ENCODE measurements at places on chromosomes 12 and 14. TPM values are rescaled to one million over a fixed set of nuclear protein-coding genes. Genes with fewer than 3 reads are reported as not detected.
A peak's percentile ranks its signal among the peaks of the same experiment; 100 is the strongest.

Gene KITLG
- not detected for total RNA-seq

Gene ACOT6
- total RNA-seq: not detected

Gene APOLD1
- total RNA-seq: 5.7 TPM

Gene PTPRB
- not detected for total RNA-seq

Gene GCN1
- total RNA-seq: 137 TPM

Gene EPYC
- total RNA-seq: not detected

Gene ATP23
- total RNA-seq: 15.8 TPM

Gene KLHDC1
- 0.98 TPM for total RNA-seq

Gene NXPH4
- total RNA-seq: 0.45 TPM

Gene KCNJ8
- total RNA-seq: not detected

Gene HOXC11
- not detected for total RNA-seq

Gene GPATCH2L
- 54.0 TPM for total RNA-seq

Gene TAS2R13
- total RNA-seq: 0.36 TPM

- DNase-seq: no peak
These were observed 113.0 kb upstream of the NTF3 start for GRCh38 chr12:5318874-5319273.

GRCh38 chr14:72528863-72529175, 365.1 kb downstream of the DPF3 start:
- no peak for DNase-seq

GRCh38 chr14:77691259-77691658, 16.6 kb downstream of the ALKBH1 start:
- no peak for DNase-seq

- no peak for DNase-seq
These were observed 21.9 kb downstream of the ZNF891 start for GRCh38 chr12:133108150-133108549.

GRCh38 chr12:18158774-18159557, 69.0 kb upstream of the RERGL start:
- DNase-seq: peak; percentile 40

DNA sequence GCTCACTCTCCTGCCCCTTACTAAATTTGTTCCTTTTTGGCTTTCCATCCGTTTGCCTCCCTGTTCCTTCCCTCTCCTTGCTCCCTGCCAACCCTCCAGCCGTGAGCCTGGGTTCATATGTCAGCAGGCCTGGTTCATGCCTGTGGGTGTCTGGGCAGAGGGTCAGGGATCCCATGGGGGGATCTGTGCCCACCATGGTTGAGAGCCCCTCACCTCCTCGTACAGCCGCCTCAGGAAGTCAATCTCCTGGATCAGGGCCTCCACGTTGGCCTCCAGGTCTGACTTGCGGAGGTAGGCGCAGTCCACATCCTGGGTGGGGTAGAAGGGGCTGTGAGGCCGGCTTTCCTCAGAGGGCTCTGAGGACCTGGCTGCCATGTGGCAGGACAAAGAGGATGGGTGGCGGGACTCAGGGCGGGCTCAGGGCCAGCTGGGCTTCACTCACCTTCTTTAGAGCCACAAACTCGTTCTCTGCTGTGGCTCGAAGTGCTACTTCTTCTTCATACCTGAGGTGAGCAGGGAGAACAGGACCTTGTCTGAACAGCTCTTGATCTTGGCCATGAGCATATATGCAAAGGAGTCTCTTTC, 3.6 kb downstream of the KRT83 start:
- no peak for DNase-seq

DNA sequence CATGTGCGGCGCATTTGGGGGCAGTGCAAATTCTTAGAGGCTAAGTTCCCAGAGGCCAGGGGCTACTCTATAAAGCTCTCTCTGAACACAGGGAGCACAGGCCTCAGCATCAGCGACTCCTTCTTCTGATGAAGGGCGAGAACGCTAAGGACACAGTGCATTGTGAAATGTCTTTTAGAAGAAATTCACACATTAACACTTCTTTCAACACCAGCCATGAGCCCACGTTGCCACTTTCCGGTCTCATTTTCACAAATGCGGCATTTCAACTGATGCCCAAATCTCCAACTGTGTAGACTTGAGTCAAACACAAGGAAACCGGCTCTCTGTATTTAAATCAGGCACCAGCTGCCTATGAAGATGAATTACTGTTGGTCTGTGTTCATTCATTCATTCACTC, 162.0 kb downstream of the FOXN3 start:
- no peak for DNase-seq

DNA sequence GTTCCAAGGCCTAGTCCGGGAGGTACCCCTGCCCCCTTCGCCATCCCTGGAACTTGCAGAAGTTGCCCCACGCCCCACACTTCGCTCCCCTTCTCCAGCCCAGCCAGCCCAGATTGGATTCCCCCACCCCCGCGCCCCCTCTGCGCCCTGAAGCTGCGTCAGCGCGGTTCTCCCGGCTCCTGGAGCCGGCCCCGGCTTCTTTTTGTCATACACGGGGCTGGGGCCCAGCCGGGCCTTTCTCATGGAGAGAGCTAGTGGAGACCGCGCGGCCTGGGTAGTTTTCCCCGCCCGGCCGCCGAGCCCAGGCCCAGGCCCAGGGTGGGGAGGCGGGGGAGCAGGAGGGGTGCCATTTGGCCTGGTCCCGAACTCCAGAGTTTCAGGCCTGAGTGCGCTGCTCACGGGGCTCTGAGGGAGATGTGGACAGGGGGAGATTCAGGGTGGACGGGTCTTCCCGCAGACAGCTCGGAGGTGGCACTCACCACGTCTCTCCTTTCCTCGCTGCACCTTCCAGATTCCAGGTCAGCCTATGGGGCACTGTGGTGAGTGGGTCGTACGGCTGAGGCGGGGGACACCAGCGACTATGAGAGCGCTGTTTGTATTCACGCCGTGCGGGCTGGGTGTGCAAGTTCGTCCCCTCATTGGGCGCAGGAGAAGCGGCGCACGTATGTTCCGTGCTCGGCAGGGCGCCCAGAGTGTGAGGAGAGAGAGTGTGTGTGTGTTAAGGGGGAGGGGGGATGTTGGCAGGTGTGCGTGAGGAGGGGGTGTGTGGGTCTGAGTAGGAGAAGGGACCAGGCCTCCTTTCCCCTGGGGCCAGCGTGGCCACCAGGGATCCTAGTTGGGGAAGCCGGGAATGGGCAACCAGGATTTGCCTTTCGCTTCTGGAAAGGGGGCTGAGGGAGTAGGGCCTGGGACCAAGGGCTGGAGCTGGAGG, 785 bp upstream of the LHX5 start:
- DNase-seq: no peak

- DNase-seq: no peak
These were observed 53.3 kb upstream of the CISTR start for GRCh38 chr12:53805067-53805466.

- DNase-seq: no peak
These were observed 11.8 kb upstream of the SP7 start for GRCh38 chr12:53347905-53348304.

- peak; percentile 24 for DNase-seq
These were observed 106.1 kb downstream of the PRICKLE1 start for GRCh38 chr12:42483521-42483790.

- DNase-seq: no peak
These were observed 205.2 kb upstream of the TMEM260 start for GRCh38 chr14:56374421-56374820.

GRCh38 chr12:50988051-50988450, 35.7 kb downstream of the HIGD1C start:
- no peak for DNase-seq

GRCh38 chr14:101965770-101966722, 1.7 kb downstream of the DYNC1H1 start:
- no peak for DNase-seq

DNA sequence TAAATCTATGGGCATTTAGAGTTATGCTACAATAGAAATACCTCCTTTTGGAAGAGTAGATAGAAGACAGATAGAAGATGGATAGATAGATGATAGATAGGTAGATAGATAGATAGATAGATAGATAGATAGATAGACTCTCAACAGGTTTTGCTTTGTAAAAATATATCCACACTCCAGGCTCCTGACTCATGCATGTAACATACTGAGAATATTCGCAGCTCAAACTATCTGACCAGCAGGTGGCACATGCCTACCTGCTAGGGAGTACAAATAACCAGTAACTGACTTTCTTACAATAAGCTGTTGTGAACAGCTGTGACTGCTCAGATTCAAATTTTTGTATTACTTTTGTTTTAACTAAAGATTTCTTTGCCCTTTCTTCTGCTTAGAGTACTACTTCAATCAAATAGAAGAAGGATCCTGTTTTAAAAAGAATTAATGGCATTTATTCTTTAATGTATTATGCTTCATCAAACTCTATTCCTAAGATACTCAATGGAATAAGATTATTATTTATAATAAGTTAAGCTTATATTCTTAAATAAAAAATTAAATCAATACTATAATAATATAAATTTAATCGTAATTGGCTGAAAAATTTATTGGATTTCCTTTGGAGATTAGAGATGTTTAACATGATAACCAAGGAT, 15.8 kb upstream of the CPNE8 start:
- DNase-seq: peak; percentile 55

- DNase-seq: no peak
These were observed 3.4 kb downstream of the RTL1 start for GRCh38 chr14:100899884-100900771.

- DNase-seq: no peak
These were observed 166.4 kb downstream of the TTC8 start for GRCh38 chr14:88990856-88991255.

- DNase-seq: no peak
These were observed 767 bp upstream of the CCNT1 start for GRCh38 chr12:48717252-48717695.

DNA sequence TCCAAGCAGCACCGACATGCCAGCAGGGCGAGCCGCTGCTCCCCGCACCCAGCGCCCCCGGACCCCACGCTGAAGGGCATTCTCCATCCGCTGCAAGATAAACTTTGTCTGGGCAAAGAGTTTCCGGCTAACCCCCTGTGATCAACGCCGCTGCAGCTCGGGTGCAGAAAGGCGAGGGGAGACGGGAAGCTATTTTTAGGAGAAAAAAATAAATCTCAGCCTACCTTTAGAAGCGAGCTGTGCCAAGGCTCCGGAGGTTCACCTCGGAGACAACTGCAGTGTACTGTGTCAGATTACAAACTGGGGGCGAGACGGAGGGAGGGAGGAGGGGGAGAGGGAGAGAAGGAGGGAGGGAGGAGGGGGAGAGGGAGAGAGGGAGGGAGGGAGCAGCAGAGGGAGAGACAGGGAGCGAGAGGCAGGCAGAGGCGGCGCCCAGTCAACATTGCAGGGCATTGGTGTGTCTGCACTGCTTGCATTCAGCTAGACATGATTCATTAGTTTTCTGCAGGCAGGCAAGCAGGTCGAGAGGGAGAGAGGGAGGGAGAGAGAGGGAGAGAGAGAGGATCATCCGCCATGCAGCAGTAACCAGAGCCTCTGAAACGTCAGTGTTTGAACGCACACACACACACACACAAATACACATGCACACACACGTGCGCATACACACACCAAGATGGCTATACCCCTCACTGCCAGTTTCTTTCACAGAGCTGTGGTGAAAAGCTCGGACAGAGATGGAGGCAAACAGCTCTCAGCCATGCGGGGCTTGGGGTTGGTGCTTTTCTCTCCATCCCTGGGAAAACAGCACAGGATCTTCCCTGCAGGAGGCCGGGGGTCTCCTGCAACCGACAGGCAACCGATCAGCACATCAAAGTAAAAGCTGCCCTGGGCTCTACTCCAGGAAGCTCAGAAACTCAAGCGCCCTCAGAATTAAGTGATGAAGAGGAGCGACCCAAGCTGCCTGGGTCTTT, at the start of gene RIMBP2:
TSS of gene RIMBP2 (minus strand) at position 302 of the 971 bp plus-strand sequence. CDS start 237,286 bp downstream, outside the sequence.
- DNase-seq: no peak

- DNase-seq: no peak
These were observed 62.9 kb upstream of the VSX2 start for GRCh38 chr14:74176400-74176793.

- DNase-seq: peak; percentile 62
These were observed 596 bp downstream of the DLST start for GRCh38 chr14:74882103-74882920.

GRCh38 chr12:26250801-26251200, 55.4 kb downstream of the SSPN start:
- no peak for DNase-seq

GRCh38 chr12:104964167-104964855, 6.2 kb upstream of the SLC41A2 start:
- DNase-seq: no peak

GRCh38 chr12:103944964-103945363, 14.8 kb downstream of the HSP90B1 start:
- DNase-seq: no peak

DNA sequence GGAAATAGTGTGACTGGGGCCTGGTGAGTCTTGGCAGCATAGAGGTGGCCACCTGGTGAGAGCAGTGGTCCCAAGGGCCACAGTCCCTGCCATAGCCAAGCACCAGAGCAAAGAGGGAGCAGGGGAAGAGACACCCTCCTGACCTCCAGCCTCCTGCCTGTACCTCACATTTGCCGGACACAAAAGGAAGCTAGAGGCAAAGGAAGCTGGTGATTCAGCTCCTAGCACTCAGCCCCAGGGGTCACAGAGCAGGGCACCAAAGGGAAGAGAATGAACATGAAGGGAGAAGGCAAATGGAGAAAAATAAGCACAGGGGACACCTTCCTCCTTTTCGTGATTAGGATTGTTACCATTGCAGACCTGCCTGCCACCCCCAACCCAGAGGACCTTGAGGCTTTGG, 216.8 kb downstream of the ZFP36L1 start:
- no peak for DNase-seq

GRCh38 chr12:61502179-61502578, 758.0 kb upstream of the USP15 start:
- no peak for DNase-seq

DNA sequence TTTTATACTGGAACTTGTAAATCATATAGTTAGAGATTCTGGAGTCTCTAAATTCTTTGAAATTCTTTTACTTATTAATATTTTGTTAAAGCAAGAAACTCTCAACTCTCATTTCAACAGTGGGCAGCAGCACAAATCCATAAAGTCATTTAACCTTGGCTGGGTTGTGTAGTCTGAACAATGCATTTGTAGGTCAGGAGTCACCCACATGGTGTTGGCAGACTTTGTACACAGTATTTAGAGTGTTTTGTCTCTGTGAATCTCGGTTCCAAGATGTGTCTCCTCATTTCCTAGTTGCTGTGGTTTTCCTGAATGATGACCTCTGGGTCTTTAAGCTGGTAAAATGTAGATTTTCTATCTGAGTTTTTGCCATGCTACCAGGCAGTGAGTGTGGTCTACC, 20.8 kb upstream of the STRAP start:
- DNase-seq: no peak

DNA sequence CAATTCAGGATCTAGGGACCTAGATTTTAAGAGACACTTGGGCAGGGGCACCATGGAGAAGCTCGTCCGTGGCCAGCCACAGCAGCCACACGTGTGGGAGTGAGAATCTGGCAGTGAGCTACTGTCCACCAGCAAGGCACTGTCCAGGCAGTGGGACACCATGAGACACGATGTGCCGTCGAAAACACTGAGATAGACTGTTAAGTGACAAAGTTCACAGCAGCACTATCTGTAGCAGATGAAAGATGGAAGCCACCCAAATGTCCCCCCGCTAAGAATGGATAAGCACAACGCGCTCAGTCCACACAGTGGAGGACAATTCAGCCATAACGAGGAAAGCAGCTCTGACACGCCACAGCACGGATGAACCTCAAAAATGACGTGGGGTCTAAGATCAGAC, 19.7 kb downstream of the RILPL1 start:
- DNase-seq: no peak

GRCh38 chr12:129328235-129328634, 475.0 kb downstream of the GLT1D1 start:
- no peak for DNase-seq

- DNase-seq: no peak
These were observed 265.0 kb upstream of the LRIG3 start for GRCh38 chr12:59185295-59185694.
